ENCODE measurements at places on chromosomes 2 and 18.
A peak's percentile ranks its signal among the peaks of the same experiment; 100 is the strongest.

DNA sequence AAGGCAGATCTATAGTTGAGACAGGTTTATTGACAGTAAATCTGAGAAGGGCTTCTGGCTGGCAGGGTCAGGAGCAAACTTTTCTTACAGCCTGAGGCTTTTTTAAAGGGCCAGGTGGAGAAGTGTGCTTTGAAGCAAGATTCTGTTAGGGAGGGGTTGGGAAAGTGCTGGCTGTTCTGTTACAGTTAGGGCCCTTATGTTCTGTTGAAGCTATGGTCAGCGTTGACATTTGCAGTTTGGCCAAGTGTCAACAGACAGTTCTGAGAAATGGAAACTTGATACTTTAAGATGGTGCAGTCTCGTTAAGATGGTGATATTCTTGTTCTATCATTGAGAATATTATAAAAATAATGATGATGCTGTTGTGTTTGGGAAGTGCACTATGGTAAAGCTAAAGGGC, 154.2 kb downstream of the RDH14 start:
- no peak for DNase-seq

- DNase-seq = no peak
Observed at GRCh38 chr2:60066096-60066839, 487.2 kb downstream of the BCL11A start.

DNA sequence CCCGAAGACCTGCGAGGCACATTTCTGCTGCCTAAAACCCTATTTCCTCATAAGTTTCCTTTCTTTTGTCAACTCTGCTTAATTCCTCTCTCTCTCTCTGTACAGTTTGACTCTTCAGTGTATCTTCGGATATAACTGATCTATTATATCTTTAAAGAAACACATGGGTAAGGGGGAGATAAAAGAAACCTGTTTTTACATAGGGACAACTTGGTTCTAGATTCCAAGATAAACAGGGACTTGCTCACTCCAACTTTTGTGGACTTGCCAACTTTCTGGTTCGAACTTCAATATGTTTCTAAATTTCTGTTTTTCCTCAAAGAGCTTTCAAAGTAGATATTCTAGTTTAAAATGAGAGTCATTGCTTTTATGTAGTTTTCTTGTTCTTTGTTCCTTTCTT, 182.7 kb upstream of the EPC2 start:
- no peak for DNase-seq

- no peak for DNase-seq
Observed at GRCh38 chr2:223930103-223930976, 14.8 kb downstream of the WDFY1 start.

GRCh38 chr2:144812288-144812687, 292.4 kb upstream of the ZEB2 start:
- no peak for DNase-seq

- DNase-seq = no peak
Observed at GRCh38 chr2:33729353-33729752, 130.3 kb upstream of the FAM98A start.

DNA sequence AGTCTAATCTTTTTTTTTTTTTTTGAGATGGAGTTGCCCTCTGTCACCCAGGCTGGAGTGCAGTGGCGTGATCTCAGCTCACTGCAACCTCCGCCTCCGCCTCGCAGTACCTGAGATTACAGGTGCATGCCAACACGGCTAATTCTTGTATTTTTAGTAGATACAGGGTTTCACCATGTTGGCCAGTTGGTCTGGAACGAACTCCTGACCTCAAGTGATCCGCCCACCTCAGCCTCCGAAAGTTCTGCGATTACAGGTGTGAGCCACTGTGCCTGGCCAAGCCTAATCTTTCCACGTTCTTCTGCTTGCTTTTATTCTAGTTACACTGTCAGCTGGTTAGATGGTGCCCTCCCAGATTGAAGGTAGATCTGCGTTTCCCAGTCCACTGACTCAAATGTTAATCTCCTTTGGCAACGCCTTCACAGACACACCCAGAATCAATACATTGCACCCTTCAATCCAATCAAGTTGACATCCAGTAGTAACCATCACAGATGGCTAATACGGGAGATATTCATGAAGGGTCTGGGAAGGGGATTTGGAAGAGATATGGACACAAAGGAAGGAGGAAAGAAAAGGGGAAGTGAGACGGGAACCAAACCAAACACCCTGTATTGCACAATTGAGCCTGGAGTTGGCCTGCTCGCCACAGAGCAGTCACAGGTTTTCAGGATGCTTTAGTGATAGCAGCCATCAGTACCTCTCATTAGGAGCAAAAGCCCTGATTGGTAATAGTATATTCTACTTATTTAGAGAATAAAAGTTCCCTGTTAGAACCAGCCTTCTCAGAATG, 229.8 kb downstream of the PIK3C3 start:
- DNase-seq = no peak

DNA sequence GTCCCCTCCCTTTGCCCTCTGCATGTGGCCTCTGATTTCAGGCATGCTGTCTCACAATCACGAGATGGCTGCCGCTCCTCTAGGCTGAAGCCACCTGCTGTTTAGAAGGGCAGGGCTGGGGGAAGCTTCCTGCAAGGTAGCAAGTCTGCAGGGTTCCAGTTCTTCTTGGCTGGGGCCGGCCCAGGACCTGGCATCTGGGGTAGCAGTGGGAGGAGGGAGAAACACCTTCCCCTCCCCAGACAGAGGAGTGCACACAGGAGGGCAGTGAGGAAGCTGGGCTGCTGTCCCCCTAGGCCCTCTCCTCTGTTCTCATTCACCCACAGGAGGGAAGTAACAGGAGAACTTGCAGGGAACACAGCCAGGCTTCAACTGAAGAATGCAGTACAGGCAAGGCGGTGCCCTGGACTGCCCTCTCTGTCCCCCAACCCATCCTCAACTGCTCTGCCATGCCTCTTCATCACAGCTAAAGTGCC, 345.9 kb upstream of the HS6ST1 start:
- no peak for DNase-seq

GRCh38 chr2:153963256-153963655, 91.5 kb downstream of the GALNT13 start:
- no peak for DNase-seq

DNA sequence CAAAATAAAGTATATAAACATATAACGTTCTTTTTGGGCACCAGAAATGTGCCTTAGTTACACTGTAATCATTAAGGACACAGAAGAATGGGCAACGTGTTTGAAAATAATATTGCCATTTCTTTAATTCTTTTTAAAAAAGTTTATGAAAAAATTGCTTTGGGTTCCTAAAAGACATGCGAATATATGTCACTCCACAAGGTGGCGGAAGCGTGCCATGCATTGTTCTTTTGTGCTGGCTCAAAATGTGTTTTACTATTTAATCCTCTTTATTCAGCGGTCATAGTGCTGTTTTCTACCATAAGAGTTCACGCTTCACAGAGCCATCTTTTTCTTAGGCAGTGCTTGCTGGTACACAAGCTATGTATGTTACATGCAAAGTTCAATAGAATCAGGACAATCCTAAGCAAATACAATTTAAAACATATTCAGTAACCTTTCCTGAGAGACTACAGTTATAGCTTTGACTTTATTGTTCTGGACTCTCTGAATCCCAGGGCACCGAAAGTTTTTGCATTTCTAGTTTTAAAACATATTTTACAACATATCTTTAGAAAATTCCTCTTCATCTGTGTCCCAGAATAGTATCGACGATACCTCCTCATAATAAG, 147.8 kb upstream of the ERBB4 start:
- peak; percentile 12 for DNase-seq

- no peak for DNase-seq
Observed at GRCh38 chr2:215750763-215751162, 262.6 kb downstream of the MREG start.

- DNase-seq = no peak
Observed at GRCh38 chr2:239203443-239204135, 197.2 kb downstream of the HDAC4 start.

GRCh38 chr2:75053484-75054112, 95.2 kb downstream of the POLE4 start:
- DNase-seq = no peak

GRCh38 chr2:174881678-174882077, 117.4 kb upstream of the CHRNA1 start:
- DNase-seq = no peak

GRCh38 chr2:181394741-181395437, 62.3 kb upstream of the ITGA4 start:
- no peak for DNase-seq

DNA sequence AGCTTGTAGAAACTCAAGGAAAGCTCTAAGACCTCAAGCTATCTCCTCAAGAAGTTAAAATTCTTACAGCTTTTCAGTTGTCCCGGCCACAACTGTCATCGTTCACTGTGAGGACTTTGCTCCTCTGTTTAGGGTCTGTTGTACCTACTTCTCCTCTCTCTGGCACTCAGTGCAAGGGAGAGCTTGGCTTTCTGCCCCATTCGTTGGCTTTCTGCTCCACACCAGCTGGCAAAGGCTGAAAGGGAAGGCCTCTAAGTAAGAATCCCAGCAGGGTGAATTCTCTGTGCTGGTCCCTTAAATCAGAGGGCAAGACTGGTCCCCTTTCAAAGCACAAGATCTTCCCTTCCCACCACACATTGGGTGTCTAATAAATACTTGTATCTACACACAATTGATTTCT, 17.3 kb downstream of the ZBTB7C start:
- no peak for DNase-seq

DNA sequence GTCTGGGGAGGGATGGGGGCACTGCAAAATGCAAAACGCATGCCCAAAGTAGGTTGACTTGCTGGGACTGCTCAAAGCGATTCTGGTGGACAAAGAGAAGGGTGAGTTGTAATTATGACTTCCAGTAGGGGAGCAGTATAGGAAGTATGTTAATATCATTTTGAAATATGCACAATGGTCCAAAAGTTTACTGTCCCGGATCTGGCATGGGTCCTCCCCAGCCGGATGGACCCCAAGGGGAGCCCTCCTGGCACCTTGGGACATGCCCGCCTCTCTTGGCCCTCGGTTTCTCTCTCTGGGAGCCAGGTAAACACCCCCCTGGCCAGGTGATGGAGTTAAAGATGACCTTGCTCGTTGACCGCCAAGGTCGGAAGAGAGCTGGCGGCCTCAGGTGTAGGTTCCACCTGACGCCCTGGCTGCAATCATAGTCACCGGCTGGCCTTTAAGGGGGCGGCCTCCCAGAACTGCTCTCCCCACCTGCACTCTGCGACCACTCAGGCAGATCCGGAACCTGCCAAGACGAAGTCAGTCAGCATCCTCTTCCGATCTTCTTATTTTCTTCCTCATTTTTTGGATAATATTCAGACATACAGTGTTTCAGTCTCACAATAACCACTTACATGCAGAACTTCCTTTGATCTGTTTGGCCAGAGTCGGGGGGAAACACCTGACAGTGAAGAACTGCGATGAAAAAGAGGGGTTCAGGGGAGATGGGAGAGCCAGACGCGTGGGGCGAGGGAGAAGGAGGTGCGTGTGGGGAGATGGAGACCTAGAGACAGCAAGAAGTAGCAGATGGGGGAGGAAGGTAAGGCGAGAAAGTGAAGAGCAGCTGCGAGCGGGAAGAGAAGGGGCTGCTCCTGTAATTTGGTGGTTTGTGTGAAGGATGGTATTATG, 148.3 kb downstream of the MEIS1 start:
- no peak for DNase-seq

- no peak for DNase-seq
Observed at GRCh38 chr2:12113412-12113811, 367.0 kb downstream of the LPIN1 start.

- no peak for DNase-seq
Observed at GRCh38 chr2:171964308-171964707, 35.4 kb upstream of the METAP1D start.

DNA sequence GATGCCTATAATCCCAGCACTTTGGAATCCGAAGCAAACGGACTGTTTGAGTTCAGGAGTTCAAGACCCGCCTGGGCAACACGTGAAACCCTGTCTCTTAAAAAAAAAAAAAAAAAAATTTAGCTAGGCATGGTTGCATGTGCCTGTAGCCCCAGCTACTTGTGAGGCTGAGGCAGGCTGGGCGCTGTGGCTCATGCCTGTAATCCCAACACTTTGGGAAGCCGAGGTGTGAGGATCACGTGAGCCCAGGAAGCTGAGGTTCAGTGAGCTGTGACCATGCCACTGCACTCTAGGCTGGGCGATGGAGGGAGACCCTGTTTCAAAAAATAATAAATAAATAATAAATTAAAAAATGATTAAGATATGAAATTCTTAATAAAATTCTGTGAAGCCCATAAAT, 9.0 kb upstream of the STRN start:
- DNase-seq = no peak

DNA sequence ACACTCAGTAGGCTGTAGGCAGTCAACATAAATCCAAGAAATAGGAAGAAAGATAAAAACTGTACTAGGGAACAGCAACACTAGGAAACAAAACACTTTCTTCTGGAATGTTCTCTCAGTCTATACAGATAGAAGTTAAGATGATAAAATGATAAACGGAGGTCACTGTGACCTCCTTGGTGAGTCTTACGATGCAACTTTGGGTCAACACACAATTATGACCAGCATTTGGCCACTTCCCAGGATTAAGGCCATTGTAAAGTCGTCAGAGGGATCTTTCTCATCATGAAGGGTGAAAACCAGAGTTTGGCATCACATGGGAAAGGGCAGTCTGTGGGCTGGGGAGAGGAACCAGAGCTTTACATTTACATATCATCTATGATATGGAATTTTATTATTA, 33.4 kb downstream of the LAMA3 start:
- no peak for DNase-seq

- DNase-seq = no peak
Observed at GRCh38 chr2:150581717-150582472, 94.4 kb upstream of the RND3 start.

- no peak for DNase-seq
Observed at GRCh38 chr2:37472959-37473358, 128.5 kb downstream of the QPCT start.

GRCh38 chr2:70712916-70713315, 55.1 kb downstream of the ADD2 start:
- no peak for DNase-seq

- DNase-seq = no peak
Observed at GRCh38 chr2:53028225-53028624, 739.4 kb upstream of the CHAC2 start.

DNA sequence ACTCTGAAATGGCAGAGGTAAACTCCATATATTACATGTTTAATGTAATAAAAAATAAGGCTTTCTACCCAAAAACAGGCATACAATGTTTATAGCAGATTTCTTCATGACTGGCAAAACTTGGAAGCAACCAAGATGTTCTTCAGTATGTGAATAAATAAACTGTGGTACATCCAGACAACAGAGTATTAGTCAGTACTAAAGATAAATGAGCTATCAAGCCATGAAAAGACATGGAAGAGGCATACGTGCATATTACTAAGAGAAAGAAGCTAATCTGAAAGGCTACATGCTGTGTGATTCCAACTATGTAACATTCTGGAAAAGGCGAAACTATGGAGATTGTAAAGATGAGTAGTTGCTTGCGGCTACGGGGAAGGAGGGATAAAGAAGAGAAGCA, 97.4 kb downstream of the OSR1 start:
- DNase-seq = no peak
